ENCODE measurements at places on chromosomes 6 and 20.

DNA sequence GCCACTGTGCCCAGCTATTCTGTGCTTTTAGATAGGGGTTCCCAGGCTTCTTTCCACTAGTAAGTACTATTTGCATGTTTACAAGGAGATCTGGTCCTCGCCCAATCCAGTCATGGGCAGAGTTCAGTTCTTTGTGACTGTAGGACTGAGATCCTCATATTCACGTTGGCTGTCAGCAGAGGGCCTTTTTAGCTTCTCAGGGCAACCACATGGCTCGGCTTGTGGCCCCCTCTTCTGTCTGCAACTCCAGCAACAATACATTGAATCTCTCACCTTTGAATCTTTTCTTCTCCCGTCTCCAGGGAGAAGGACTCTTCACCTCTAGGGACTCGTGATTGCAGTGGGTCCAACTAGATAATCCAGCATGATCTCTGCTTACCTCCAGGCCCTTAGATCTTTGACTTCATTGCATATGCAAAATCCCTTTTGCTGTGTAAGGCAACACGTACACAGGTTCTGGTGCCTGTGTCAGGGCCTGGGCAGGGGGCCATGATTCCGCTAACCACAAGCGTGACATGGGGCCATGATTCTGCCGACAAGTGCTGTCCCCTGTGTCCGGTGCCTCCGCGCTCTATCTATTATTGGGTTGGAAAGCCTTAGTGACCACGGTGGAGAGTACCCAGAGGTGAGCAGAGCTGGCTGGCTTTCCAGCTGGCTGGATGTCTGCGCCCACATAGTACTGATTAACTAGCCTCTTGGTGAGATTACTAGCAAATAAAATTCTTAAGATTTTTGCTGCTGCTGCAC lies 5.1 kb downstream of the CCR6 start:
- no peak for DNase-seq

DNA sequence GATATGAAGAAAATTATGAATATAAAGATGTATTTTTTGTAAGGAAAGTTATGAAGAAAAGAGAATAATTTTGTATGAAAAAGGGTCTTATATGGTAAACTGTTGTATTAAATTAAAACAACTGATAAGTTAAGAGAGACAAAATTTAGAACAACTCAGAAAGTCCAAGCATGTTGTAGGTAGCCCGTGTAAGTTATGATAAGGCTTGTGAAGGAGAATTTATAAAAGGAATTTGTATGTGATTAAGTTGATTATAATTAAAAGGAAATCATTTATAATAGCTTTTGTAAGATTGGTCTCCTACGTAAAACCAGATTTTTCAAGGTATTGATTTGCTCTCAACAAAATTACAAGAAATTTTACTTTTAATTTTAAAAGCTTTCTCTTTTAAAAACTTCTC lies 1579.3 kb downstream of the HACE1 start:
- DNase-seq: no peak

GRCh38 chr20:36175475-36175995 lies 21.0 kb downstream of the EPB41L1 start:
- no peak for DNase-seq

DNA sequence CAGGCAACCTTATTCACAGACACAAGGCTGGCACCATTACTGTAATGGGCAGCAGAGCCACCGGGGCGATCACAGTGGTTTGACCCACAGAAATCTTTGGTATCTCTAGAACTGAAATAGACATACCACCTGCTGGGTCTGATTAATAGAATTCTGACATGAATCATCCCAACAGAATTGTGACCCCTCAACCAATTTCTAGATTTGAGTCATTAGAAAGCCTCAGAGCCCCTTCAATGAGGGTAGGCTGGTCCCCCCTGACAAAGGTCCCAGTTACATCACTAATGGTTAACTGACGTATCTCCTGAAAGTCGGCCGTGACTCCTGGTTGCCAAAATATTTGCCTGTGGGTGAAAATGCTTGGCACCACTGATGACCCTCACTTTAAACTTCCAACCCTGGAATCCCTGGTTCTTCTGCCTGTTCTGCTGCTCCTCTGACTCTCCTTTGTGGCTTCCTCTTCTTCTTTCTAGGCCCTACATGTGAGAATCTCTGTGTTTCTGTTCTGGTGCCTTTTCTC lies 124.9 kb upstream of the ARID1B start:
- no peak for DNase-seq

DNA sequence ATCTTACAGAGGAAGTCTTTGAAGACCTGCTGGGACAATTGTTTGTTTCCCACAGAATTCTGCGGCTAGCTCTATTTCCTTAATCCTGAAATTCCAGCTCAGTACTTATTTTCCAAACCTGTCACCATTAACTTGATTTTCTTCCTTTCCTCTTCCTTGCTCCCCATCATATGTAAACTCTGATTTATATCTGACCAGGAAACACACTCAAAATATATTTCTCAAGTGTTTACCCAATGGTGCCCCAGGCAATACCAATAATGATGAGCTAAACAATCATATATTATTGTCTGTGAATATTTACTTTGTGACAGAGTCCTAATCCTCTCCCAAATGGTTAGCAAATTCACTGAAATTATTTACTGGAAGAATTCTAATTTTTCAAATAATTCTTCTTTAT lies 597.3 kb downstream of the PKHD1 start:
- no peak for DNase-seq

GRCh38 chr6:2734488-2735166 lies 16.1 kb downstream of the MYLK4 start:
- DNase-seq: no peak

DNA sequence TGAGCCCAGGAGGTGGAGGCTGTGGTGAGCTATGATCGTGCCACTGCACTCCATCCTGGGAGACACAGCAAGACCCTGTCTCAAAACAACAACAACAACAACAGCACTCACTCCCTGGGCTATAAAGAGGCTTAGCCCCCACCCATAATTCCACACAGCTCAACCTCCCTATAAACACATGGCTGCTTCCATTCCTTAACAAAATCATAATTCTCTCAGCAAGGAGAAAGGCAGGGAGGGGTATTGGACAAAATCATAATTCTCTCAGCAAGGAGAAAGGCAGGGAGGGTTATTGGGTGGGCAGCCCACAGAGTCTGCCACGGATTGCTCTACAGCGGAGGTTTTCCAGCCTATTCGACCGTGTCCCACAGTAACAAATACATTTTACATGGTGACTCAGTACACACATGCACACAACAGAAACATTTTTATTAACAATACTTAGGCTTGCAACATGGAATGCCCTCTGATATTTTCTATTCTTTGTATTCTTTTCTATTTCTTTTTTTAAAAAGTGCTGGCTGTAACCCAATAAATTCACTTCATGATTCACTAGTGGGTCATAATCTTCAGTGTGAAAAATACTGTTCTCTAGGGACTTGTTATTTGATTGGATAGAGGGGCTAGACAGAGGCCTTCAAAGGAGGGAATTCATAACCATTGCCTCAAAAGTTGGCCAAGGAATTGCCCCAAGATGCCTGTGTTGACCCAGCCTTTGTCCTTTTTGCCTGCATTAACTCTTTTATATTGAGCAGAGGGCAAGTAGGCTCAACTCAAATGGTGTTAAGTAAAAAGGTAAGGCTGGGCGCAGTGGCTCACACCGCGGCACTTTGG lies 50.6 kb upstream of the ZMYND8 start:
- DNase-seq: peak; percentile 17

- DNase-seq: no peak
Measured at GRCh38 chr6:119800526-119800925, 451.0 kb upstream of the MAN1A1 start.

DNA sequence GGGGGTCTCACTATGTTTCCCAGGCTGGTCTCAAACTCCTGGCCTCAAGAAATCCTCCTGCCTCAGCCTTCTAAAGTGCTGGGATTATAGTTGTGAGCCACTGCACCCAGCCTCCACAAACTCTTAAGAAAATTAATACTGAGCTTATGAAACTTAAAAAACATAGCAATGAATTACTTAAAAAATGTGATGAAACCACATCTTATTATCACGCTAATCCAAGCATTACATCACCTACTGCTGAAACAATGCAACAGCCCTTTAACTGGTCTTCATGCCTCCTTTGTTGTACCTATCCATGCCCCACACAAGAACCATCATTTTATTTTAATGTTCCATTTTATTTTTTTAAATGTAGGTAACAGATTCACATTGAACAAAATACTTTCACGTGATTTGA lies 24.9 kb downstream of the SESN1 start:
- peak; percentile 72 for DNase-seq

- DNase-seq: no peak
Measured at GRCh38 chr6:86937219-86938079, at the start of gene HTR1E. Gene HTR1E (plus strand): TSS chr6:86937528. CDS start chr6:87015335, 77,807 bp downstream.

DNA sequence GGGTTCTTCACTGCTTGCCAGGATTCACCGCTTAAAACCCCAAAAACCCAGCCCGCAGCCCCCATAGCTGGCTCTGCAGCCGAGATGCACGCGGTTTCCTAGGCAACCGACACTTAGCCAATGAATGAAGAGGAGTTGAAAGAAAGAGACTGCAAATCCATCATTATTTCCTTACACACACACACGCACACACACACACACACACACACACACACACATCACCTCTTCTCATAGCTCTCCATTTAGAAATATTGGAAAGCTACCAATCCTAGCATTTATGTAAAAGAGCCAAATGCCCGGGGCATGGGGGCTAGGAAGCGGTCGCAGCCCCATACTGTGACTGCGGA lies 3.4 kb upstream of the TUBB2B start:
- peak; percentile 21 for DNase-seq

DNA sequence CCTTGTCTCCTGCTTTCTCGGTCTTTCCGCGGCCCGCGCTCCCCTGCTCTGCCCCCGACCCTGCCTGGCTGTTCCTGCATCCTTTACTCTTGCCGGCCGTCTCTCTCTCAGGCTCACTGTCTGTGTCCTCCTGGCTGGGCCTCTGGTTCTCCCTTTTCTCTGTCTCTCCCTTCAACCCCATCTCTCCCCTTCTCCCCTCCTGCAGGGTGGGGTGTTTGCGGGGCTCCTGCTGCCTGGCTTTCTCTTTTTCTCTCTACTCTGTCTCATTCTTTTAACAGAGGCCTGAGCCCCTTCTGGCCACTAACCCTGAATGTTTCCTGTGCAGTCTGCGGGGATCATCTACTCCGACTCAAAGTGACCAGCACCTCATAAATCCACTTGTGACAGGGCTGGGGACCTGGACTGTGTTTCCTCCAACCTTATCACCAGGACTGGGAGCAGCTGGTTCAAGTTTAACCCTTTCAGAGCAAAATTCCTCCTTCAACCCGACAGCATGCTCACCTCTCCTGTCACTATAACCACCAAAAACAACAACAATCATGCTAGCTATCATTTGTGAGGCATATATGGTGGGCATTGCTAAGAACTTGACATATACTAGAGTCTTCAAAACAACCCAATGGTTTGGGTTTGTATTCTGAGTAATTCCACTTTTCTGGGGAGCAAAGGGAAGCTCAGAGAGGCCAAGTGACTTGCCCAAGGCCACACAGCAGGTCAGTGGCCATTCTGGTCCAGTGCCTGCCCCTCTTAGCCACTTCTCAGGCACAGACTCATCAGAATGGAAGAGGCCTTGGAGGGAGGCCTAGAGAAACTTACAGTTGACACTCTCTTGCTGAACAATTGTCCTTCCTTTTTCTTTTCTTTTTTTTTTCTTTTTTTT lies 811 bp upstream of the RSPO4 start:
- DNase-seq: no peak

DNA sequence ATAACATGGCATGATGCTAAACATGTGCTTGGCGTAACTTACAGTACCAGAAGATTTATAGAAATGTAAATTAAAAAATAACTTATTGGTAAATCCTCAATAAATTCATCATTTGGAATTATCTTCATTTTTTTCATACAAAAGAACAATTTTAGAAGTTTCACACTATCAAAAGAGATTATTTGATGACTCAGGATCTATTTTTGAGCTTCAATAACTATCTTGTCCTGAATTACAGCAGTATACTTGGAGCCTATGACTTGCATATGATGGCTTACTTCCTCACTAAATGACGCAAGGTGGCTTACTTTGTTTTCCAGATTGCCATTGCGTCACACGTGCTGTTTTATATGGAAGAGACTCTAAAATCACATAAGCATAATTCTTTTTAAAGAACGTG lies 49.2 kb downstream of the KHDRBS2 start:
- no peak for DNase-seq

GRCh38 chr6:107624541-107624940 lies 134.6 kb downstream of the SOBP start:
- peak; percentile 7 for DNase-seq

DNA sequence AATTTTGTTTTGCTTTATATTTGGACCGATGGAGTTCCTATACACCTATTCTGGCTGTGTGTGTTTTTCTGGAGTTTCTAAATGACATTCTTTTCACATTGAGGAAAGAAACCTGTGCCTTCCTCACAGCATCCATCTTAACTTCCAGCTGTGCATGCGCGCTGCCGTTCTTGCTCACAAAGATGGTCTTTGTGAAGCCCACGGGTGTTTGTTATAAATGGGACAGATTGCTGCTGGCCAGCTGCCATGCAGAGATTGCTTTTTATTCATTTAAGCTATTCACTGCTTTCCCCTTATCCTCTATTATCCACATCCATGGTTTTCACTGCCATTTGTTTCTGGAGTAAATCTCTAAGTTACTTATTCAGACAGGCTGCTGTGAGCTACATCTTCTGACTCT lies 54.2 kb downstream of the SYNDIG1 start:
- DNase-seq: no peak

GRCh38 chr20:59996108-59996507 lies 37.9 kb downstream of the CDH26 start:
- DNase-seq: no peak

GRCh38 chr20:10634211-10634610 lies 39.6 kb downstream of the JAG1 start:
- DNase-seq: no peak

- DNase-seq: no peak
Measured at GRCh38 chr20:1364106-1364505, 28.7 kb downstream of the FKBP1A start.

DNA sequence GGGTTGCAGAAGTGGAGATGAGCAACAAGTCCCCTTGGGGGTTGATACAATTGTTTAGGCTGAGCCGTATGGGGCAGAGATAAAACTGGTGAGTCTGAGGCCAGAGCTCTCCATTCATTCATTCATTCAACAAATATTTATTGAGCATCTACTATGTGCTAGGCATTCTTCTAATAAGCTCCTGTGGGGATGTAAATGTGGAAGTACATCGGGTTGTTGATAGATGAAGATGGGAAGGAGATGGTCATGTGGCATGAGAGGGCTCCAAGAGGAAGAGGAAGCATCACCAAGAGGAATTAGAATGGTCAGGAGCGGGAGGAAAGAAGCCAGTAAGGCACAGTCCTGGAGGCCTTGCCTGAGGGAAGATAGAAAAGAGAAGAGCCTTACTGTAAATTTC lies 98.7 kb upstream of the MLN start:
- no peak for DNase-seq
